ENCODE measurements at places on chromosomes 7 and 10. TPM values are rescaled to one million over a fixed set of nuclear protein-coding genes. Genes with fewer than 3 reads are reported as not detected.

MAGI2 gene
- 0.51 TPM for total RNA-seq

TMEM176A gene
- total RNA-seq, result not detected

ANKRD1 gene
- not detected for total RNA-seq

- no peak for DNase-seq
Measured at GRCh38 chr7:108299251-108299973, 156.8 kb downstream of the NRCAM start.

DNA sequence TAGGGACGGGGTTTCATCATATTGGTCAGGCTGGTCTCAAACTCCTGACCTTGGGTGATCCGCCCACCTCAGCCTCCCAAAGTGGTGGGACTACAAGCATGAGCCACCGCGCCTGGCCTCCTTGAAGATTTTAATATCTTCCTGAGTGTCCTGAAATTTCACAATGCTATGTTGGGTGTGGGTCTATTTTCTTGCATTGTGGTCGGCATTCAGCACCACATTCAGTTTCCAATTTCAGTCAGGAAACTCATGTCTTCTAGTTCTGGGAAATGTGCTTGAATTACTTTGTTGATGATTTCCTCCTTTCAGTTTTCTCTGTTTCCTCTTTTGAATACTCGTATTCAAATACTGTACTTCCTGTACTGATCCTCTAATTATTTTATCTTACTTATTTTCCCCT, 49.3 kb upstream of the IL6 start:
- DNase-seq, result no peak

DNA sequence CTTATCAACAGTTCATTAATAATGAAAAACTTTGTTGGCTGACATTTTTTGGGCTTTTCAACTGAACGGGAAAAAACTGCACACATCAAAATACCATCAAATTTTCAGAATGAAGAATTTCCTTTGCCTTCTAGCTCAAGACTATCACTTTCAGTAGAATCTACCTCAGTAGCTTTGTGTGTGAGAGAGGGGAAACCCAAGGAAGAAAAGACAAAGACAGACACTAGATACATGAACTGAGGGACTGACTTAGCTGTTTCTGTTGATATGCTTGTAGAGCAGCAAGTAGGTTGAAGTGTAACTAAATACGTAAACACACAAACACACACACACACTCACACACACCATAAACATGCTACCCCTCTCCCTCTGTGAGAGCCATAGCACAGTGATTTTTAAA, 257.1 kb downstream of the CDK14 start:
- DNase-seq, result no peak

- DNase-seq, result no peak
Measured at GRCh38 chr7:130095812-130096211, 25.5 kb downstream of the KLHDC10 start.

- DNase-seq, result peak; percentile 35
Measured at GRCh38 chr10:82922755-82923154, 1047.8 kb downstream of the NRG3 start.

GRCh38 chr7:131511071-131511470, 45.4 kb downstream of the PODXL start:
- DNase-seq, result no peak

- DNase-seq, result no peak
Measured at GRCh38 chr7:111785076-111785475, 222.8 kb upstream of the IMMP2L start.

DNA sequence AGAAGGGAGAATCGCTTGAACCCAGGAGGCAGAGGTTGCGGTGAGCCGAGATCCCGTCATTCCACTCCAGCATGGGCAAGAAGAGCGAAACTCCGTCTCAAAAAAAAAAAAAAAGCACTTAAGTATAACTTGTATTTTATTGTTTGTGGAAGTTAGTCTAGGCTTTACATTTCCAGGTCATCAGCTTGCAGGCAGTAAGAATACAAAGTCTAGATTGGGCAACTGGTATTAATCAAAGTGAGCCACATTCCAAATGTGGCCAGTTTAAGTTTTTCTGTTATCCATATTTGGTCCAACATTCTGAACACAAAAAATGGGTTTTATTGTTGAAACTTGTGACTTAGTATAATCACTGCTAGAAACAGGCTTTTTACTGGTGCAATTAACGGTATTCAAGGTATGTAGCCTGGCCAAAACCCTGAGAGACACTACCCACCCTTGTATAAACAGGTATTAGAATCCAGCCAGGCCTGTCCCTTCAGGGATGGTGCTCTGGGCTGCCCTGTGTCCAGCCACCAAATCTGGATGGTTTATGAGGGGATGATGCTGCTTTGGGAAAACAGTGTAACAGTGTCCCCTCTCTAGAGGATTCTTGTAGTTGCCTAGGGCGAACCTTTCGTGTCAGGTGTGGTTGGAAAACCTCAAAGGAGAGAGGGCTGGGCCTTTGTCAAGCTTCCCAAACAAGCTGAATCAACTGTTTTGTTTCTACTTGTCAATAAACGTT, 122.1 kb upstream of the EFCAB10 start:
- DNase-seq, result no peak

GRCh38 chr7:159238541-159238940, 93.9 kb upstream of the VIPR2 start:
- DNase-seq, result no peak

GRCh38 chr7:143452495-143452894, 9.2 kb downstream of the TAS2R60 start:
- DNase-seq, result no peak
